ENCODE measurements at places on chromosomes 4 and X. TPM values are rescaled to one million over a fixed set of nuclear protein-coding genes. Genes with fewer than 3 reads are reported as not detected.

The SHROOM3 gene
- 7.1 TPM for total RNA-seq

The SATL1 gene
- total RNA-seq = 0.61 TPM

DNA sequence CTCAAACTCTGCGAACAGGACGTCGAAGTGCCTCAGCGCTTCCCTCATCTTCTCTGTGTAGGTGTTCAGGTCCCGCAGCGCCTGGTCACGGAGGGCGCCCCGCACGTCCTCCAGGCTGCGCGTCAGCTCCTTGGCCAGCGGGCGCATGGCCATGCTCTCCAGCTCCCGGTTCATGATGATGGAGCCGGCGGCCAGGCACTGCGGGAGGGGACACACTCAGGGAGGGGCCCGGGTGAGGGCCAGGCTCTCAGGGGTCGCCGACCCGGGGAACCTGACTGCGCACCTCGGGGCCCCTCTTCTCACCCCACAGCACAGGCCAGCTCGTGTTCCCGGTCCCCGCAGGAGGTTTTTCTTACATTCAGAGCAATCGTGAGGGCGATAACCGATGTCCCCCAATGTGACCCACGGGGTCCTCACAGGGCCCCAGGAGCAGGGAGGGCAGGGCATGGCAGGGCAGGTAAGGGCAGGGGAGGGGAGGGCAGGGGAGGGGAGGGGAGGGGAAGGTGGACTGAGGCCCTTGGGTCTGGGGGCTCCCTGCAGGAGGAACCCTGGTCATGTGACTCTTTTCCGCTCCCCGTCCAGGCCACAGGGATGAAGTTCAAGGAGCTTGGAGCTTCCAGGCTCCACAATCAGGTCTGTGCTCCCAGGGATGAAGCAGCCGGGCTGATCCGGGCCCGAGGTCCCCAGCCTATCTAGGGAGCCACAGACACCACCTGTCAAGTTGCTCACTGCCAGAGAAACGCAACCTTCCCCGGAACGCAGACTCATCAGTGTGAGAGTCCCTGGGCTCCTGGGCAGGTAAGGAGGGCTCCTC is 77.8 kb upstream of the MXD4 start:
- no peaks in the 10 kb centered on the region for H3K27me3 ChIP-seq
- H3K36me3 ChIP-seq = no peaks in the 10 kb centered on the region
- H3K4me3 ChIP-seq = no peak overlapping the region
- no peaks in the 10 kb centered on the region for H3K4me1 ChIP-seq

DNA sequence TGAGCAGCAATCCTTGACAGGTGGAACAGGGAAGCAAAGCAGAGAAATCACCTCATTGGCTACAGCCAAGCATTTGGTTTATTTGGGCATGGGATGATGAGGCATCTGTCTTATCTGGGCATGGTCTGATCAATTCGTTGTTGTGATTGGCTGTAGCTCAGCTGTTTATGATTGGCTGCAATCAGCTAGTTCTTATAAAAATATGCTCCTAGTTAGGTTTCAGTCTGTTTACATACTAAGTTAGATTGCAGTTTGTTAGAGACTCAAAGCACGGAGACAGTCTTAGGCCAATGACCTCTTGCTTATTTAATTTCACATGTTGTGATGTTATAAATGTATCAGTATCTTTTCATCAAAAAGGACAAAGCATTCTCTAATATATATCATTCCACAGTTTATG is 312.0 kb downstream of the PDGFC start:
- no peak overlapping the region for H3K27ac ChIP-seq
- no peaks in the 10 kb centered on the region for H3K27me3 ChIP-seq

DNA sequence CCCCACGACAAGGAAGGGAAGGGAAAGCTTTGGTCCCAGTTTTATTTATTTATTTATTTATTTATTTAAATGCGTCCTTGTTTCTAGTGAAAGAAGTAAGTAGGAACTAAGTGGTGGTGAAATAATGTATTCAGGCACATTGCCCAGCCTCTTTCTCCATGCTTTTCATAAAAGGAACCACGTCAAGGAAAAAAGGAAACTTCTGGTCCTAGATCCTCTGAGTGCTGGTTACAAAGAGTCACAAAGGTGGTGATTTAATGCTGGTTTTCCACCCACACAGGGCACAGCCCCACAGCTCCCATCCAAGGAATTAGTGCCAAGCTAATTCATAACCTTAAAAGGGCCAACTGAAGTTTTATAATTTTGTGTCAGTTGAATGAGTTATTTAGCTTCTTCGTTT is 206.6 kb upstream of the GYPA start:
- no peaks in the 10 kb centered on the region for H3K4me1 ChIP-seq
- no peak overlapping the region for H3K27ac ChIP-seq
- H3K27me3 ChIP-seq = no peaks in the 10 kb centered on the region

Data from adrenal gland (tissue), 19 donors.